GDM1 (cell line): ENCODE measurements at places on chromosomes 2 and 18.

DNA sequence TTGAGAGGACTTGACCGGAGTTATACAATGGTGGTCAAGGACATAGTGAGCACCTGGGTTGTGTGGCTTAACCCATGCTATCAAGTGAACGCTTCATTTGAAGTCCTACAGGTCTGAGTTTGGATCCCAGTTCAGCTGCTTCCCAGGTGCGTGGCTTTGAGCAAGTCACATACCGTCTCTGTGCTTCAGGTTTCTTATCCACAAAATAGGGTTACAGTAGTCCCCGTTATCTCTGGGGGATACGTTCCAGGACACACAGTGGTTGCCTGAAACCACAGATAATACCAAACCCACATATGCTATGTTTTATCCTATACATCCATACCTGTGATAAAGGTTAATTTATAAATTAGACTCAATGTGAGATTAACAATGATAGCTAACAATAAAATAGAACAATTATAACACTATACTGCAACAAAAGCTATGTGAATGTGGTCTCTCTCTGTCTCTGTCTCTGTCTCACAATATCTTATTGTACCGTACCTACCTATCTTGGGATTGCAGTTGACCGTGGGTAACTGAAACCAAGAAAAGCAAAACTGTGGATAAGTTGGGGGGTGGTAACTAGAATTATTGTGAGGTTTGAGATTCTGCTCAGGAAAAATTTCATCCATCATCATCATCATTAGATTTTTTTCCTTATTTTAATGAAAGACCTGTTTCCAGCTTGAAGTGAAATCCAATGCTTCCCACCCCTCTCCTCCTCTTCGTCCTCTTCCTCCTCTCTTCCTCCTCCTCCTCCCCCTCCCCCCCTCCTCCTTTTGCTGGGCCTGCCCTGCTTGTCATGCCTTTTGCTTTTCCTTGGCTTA lies 22.7 kb downstream of the LBH start:
- no peak for DNase-seq

DNA sequence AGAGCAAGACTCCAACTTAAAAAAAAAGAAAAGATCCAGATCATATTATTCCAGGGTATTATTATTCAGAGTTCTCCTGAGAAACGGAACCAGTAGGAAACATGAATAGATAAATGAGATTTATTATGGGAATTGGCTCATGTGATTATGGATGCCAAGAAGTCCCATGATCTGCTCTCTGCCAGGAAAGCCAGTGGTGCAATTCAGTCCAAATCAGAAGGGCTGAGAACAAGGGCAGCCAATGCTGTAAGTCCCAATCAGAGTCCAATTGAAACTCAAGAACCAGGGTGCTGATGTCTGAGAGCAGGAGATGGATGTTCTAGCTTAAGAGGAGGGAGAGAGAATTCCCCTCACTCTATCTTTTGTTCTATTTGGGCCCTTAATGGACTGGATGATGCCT lies 7.8 kb downstream of the SCYGR2 start:
- no peak for DNase-seq

DNA sequence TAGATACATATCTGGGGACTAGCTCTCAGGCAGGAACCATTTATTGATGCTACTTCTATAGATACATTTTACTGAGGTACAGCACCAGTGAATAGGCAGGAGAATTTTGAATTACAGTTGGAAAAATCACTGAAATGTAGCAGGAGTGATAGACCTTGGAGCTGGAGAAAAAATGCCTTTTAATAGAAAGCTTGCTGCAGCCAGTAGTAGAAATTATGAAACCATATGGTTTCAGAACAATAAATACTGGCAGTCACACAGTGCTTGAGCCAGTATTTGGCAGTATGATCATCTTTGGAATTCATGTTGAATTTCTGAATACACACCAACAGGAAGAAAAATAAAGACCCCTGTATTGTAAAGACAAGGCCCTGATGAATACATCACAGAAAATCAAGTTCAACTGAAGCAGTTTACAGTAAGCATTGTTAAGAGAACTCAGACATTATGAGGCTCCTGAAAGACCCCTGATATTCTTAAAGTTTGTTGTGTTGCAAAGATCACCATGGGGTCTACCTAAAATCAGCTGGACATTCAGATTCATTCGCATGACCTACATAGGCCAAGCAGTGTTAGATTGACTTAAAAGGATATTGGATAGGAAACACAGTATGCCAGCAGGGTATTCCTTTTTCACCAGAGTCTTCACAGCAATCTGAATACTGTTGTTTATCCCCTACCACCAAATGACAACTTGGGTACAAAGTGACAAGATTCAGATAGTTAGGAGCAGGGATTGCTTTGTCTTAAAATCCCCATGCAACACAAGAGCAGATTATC lies 139.0 kb downstream of the EHBP1 start:
- DNase-seq, result no peak

GRCh38 chr2:207330912-207331311 lies 165.2 kb upstream of the KLF7 start:
- DNase-seq, result no peak

GRCh38 chr2:165214093-165214492 lies 10.2 kb upstream of the SCN3A start:
- no peak for DNase-seq

GRCh38 chr2:43438342-43438741 lies 157.5 kb downstream of the THADA start:
- DNase-seq, result no peak

- DNase-seq, result no peak
Observed at GRCh38 chr2:113846429-113846828, 43.5 kb upstream of the ACTR3 start.

GRCh38 chr2:48435909-48436308 lies 94.0 kb upstream of the STON1 start:
- no peak for DNase-seq

- DNase-seq, result no peak
Observed at GRCh38 chr2:58645017-58645416, 403.9 kb upstream of the FANCL start.

GRCh38 chr2:28586867-28587266 lies 91.0 kb downstream of the PLB1 start:
- no peak for DNase-seq

DNA sequence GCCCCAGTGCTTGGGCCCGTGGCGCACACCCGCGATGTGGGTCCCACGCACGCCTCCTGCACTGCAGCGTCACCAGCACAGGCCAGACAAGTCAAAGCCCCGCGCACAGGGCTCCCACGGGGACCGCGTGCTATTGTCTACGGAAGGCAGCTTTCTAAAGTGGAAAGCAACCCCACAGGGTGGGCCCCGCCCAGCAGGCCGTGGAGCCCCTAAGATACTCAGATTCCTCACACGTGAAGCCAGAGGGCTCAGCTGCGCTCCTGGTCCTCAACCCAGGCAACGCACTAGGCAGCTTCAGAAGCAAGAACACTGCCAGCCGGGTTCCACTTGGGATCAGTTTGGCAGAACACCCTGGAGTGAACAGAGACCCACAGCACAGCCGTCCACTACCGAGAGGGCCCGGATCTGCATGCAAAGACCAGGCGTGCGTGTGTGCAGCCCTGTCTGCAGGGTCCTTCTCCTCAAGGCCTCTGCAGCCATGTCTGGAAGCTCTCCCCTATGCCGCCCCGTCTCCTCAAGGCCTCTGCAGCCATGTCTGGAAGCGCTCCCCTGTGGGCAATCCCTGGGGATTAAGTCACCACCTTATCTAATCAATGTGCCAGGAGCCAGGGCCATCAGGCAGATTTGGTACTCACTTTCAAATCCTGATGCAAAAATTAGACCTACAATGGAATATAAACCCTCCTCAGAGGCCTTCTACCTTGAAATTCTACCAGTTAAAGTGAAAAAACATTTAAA lies 231.3 kb downstream of the HDAC4 start:
- DNase-seq, result no peak

GRCh38 chr2:231129216-231129615 lies 4.4 kb upstream of the HTR2B start:
- DNase-seq, result no peak

GRCh38 chr2:20144861-20145260 lies 80.1 kb downstream of the SDC1 start:
- DNase-seq, result no peak

- DNase-seq, result no peak
Observed at GRCh38 chr2:133817680-133818566, 249.7 kb upstream of the NCKAP5 start.

DNA sequence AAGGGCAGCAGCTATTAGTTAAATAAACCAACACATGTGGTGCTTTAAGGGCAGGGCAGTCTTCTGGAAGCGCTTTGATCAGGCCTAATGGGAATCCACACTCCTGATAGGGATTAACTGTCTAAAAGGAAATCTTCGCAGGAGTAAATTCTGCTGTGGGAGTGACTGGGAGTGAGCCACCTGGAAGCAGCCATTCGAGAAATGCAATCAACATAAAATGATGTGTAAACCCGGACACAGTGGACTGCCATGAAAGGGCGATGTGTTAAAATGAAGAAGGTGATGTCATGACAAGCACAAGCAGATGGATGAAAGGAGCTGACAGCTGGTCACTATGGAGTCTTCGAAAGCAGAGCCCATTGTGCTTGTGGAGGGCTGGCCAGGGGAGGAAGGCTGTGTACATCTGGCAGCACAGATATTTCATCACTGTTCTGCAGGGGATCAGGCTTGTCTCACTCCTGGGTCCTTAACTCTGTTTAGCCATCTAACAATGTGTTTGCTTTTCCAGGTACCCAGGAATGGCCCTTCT lies 24.8 kb upstream of the GALNT14 start:
- no peak for DNase-seq

GRCh38 chr2:229713371-229714079 lies 830 bp downstream of the DNER start:
- DNase-seq, result no peak

DNA sequence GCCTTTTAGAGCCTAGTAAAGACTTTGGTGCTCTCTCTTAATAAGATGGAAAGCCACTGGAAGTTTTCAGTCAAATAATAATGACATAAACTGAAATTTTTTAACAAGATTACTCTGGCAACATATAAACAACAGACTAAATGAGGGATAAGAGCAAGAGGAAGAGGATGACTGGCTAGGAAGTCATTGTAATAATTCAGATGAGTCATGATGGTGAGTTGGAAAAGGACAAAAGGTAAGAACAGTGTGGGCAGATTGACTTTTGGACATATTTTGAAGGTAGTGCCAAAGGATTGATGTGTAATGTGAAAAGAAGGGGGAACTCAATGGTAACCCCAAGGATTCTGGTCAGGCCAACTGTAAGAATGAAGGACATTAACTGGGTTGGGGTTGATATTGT lies 310.3 kb downstream of the NOL4 start:
- DNase-seq, result no peak

GRCh38 chr2:228927028-228928010 lies 343.8 kb downstream of the PID1 start:
- no peak for DNase-seq

DNA sequence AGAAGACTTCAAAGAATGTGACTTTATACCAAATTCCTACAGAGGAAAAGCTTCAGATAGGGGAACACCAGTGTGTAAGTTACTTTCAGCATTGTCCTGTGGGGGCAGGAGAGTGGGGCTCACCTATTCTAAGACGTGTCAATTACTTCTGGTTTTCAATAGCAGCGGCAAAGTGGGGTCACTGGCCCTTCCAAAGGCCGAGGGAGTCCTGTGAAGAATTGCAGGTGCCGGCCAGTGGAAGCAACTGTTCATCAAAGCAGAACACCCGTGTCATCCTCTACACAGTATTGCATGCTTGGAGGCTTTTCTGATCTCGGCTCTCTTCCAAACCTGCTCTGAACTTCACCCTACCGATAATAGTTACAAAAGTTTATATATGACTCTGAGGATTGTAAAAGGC lies 1176.5 kb upstream of the TMEFF2 start:
- DNase-seq, result no peak

DNA sequence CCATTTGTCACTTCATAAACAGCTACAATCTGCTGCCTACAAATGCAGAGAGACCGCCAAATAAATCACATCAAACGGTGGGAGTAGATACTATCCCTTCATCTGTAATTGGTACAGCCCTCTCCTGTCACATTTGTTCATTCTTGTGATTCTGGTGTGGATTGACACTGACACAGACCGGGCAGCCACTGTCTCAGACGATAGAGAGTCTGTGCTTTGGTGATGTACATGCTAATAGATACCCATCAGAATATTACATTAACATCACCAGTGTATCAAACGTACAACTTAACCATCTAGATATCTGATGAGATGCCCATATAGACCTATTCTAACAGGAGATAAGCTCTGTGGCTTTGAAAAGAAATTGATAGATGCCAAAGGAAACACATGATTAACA lies 419.7 kb upstream of the ZEB2 start:
- DNase-seq, result no peak

DNA sequence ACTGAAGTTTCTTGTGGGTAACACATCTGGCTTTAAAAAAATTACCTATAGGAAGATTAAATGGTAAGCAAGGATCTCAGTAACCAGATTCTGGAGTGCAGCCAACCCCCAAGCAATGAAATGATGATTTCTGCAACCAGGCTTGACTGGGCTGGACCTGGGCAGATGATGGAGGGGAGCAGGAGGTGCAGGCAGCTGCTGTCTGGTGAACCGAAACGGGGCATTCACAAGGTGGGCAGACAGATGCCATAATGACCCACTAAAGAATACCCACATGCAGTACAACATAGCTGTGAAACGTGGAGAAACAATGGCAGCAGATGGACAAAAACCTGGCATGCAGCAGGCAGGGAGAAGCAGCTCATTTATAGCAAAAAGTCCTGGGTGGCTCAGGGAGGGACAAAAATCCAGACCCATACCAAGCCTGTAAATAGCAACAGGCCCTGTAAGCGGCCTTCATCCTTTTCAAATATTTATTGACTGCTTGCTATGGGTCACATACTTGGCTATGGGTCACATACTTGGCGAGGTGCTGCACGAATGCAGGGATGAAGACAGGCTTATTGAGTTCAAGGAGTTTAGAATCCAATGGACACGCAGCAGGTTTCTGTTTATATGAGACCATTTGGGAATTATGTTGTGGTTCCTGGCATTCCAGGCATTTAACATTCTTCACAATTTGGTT lies 244.7 kb downstream of the HRH4 start:
- no peak for DNase-seq

GRCh38 chr2:9720352-9721093 lies 89.7 kb upstream of the YWHAQ start:
- no peak for DNase-seq

- no peak for DNase-seq
Observed at GRCh38 chr18:54466248-54467005, 108.7 kb downstream of the C18orf54 start.

DNA sequence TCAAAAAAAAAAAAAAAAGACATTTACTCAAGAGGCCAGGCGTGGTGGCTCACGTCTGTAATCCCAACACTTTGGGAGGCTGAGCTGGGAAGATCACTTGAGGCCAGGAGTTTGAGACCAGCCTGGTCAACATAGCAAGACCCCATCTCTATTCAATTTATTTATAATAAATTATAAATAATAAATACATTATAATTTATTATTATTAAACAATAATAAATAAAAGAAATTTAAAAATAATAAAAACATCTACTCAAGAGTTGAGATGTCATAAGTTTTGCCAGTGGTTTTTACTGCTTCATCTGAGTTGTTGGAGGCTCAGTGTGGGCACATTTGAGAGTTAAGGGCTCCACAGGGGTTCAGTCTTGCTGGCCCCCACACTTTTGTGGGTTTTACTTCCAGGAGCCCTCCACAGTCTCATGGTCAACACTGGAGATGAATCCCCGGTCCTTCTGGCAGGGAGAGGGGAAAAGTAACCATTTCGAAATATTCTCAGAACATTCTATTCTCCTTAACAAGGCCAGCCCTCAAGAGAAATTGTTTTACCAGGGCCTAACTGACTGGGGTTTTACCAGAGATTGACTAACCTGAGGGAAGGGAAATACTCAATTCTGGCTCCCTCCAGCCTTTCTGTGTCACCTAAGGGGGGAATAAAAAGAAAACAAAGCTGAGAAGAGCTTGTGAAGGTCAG lies 51.6 kb upstream of the NCOA1 start:
- DNase-seq, result no peak
